ENCODE measurements at places on chromosomes 12 and 14. TPM values are rescaled to one million over a fixed set of nuclear protein-coding genes. Genes with fewer than 3 reads are reported as not detected.

DNA sequence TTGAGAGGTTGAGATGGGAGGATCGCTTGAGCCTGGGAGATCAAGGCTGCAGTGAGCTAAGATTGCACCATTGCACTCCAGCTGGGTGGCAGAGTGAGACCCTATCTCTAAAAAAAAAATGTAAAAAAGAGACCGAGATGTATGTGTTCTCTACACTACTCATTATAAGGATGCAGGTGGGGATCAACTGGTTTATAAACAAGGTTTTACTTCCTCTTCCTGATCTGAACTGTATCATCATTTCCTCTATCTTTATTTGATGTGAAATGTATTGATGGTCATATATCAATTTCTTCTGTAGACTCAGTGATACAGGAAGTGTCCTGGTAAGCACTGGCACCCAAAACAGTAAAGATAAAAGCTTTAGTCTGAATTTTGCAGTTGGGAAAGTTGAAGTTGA, 20.1 kb upstream of the USP44 start:
- no peak overlapping the region for H3K27ac ChIP-seq
- no peaks in the 10 kb centered on the region for H3K27me3 ChIP-seq
- H3K4me1 ChIP-seq, result no peaks in the 10 kb centered on the region
- DNase-seq, result no peak
- H3K4me3 ChIP-seq, result no peak overlapping the region
- no peaks in the 10 kb centered on the region for H3K36me3 ChIP-seq

GRCh38 chr12:28683366-28683765, 465.7 kb upstream of the FAR2 start:
- no peaks in the 10 kb centered on the region for H3K36me3 ChIP-seq
- H3K27ac ChIP-seq, result no peak overlapping the region
- H3K4me1 ChIP-seq, result no peaks in the 10 kb centered on the region

TRIM9 gene
- total RNA-seq, result 1.5 TPM

CISTR gene
- total RNA-seq, result not detected

SLC5A8 gene
- not detected for total RNA-seq

Data from PC-9 (cell line).